ENCODE measurements at places on chromosomes 7 and 10.
A peak's percentile ranks its signal among the peaks of the same experiment; 100 is the strongest.

DNA sequence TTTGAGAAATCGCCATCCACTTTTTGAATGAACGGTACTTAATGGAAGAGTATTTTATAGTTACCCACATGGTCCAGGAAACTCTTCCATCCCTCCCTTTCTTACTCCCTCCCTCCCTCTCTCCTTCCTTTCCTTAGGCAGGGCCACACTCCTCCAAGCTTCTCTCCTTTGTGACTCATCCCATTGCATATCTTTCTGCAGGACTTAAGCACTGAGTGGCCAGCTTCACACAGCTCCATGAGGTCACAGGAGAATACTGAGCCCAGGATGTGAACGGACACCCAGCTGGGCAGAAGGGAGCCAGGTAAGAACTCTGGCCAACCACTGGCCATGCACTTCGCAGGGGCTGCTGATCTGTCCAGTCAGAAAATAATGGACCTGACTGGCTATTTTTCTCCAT is 189.7 kb upstream of the ADCY1 start:
- DNase-seq = peak; percentile 43

GRCh38 chr7:33721895-33722294 is 183.4 kb upstream of the BMPER start:
- DNase-seq = no peak

GRCh38 chr7:108413782-108414492 is 42.3 kb downstream of the NRCAM start:
- peak; percentile 68 for DNase-seq

- DNase-seq = no peak
Observed at GRCh38 chr10:19245889-19246752, 197.5 kb downstream of the MALRD1 start.

DNA sequence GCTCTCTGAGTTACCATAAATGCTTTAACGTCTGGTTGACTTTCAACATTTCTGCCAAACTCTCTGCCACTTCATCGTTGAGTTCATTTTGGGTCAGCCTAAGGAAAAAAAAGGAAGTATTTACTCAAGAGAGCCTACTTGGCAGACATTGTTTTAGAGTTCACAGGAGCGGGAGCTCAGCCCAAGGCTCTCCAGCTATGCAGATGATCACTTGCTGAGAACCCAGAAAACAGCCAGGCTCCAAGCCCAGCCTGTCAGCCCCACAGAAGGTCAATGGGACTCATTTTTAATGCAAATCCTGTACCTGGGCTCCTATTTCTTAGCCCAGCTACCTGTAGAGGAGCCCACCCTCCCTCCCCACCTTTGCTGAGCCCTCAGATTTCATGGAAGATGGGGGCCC is 45.5 kb downstream of the NOD1 start:
- peak; percentile 86 for DNase-seq

DNA sequence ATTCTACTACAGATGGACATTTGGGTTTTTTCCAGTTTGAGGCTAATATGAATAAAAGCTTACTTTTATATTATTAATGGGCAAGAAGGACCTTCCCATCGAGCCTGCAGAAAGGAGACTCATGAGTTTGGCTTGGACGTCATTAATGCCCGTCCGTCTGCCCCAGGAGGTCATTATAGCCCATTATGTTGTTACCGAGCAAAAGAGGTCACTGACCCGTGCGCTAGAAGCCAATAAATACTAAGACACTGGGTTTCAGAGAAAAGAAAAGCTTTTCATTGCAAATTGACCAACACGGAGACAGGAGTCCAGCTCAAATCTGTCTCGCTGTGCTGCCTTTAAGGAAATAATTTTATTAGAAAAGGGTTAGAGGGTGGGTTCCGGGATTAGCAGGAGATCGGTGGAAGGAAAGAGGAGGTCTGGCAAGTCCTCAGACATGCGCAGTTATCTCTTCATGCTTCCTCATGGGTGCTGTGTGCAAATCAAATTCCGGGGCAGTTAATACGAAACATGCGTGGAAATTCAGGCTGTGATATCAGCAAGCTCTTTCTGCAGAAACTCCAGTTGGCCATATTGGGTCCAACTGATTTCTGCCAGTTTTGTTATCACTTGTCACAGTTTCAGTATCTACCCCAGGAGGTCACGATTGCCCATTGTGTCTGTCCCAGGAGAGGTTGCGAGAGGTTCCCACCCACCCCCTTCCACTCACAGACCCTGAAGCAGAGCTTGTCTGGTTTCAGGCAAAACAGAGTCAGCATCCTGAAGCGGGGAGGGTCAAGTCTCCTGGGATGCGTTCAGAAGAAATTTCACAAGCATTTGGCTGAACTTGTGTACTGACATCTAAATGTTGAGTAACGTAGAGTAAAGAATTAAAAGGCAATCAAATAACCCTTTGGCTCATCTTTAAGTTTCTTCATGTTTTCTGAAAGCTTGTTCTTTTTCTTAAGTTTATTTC is 1.1 kb upstream of the GALNTL5 start:
- peak; percentile 34 for DNase-seq

- no peak for DNase-seq
Observed at GRCh38 chr7:128774029-128774689, 1.4 kb downstream of the OPN1SW start.

DNA sequence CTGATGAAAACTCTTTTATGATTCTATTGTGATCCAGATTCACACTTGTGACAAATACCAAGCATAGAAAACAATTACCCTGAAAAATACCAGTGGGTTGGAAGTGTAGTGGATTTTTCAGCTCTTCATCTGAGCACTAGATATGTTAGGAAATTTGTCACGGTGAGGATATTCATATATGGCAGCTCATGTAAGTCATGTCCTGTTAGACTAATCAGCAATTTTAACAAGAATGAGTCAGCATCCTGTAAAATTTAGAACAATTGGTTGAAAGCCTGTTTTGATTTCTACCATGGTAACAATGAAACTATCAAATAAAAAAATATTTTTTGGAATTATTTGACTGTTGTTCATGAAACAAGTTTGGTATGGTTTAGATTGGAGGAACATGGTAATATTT is 334.3 kb downstream of the CACNA2D1 start:
- peak; percentile 77 for DNase-seq

GRCh38 chr10:84230359-84230758 is 5.0 kb upstream of the LRIT2 start:
- no peak for DNase-seq

GRCh38 chr10:133324198-133324792 is 12.4 kb downstream of the CALY start:
- DNase-seq = peak; percentile 72

GRCh38 chr10:17406036-17406834 is 48.2 kb downstream of the ST8SIA6 start:
- no peak for DNase-seq

DNA sequence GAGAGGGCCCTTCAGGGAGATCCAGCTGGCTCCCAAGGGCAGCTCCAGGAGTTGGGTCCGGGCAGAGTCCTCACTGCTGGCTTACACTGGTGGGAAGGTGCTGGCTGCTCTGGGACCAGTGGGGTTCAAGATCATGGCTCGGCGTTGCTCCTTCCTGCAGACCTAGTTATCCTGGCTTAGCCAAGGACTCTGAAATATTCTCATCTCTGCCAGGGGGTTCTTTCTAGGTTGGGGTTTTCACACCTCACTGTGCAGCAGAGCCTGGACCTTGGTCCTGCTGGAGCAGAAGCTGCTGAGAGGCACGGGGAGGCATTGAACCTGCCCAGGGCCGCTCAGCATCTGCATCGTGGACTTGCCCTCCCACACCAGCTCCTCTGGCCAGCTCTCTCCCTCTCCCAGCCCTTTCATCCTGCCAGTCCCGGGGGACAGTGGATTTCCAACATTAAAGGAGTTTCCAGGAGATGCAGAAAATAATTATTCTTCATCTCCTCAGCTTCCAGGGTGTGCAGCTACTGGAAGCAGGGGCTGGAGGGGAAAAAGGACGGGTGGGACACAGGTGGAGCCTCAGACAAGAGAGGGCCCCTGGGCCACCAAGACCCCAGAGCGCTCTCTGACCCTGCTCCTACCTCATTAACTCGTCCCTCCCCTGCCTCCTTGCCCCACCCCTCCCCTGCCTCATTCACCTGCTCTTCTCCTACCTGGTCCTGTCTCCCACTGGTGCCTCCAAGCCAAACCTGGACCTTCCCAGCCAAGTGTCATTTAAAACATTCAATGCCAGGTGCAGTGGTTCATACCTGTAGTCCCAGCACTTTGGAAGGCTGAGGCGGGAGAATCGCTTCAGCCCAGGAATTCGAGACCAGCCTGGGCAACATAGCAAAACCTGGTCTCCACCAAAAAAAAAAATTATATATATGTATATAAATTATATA is 42.5 kb downstream of the JAKMIP3 start:
- DNase-seq = no peak

DNA sequence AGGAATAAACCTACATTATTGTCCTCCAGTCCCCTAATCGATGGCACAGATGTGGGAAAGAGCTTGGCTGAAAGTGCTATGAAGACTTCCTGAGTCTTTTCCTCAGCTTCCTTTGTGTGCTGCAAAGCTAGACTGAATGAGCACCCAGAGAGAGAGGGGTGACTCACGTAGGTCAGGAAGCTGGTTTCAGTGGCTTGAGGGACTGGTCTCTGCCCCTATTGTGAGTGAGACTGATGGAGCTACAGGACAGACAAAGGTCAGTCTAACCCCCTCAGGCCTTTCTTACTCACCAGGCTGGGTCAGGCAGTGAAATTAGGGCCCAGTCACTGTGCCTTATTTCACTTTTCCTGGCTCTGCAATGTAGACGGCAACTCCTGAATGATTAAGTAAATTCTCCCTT is 171.1 kb upstream of the GRB10 start:
- peak; percentile 50 for DNase-seq

All from GM23248 (cell line).